ENCODE measurements at places on chromosomes 7 and 10.
A peak's percentile ranks its signal among the peaks of the same experiment; 100 is the strongest.

DNA sequence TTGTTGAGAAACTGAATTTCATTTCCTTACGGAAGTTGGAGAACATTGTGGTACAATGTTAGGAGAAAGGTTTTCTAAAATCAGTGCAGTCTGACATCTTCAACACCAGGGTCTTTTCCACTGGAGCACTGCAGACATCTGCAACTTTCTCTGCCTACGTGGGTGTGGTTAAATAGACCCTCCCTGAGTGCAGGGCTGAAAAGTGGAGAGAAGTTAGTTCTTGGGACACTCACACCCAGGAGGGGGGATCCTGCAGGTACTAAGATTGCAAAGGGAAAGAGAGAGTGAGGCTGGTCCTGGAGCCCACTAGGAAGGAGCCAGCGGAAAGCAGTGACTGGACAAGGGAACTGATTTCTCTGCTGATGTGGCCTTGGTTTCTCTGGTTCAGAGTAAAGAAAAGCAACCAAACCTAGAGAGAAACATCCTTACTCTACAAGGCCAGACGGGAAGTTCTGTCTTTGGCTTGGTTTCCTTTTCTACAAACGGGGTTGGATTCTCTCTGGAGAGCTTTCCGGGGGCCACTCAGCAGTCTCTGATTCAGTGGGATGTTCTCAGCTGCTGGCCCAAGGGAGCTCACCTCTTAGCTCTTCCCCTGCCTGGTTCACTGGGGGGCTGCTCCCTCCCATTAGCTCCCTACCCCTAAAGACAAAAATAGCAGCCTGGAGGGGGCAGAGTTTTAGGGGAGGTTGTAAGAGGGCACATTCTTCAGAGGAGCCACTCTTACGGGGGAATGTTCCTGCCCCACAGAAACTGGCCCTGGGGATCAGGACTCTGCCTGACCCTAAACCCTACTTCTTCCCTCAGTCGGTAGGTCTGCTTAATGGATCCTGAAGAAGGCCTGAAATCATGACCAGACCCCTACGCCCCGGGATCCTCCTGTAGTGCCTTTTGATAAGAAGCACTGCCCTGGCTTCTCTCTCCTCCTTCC, 2.7 kb downstream of the UPP1 start:
- DNase-seq, result no peak

DNA sequence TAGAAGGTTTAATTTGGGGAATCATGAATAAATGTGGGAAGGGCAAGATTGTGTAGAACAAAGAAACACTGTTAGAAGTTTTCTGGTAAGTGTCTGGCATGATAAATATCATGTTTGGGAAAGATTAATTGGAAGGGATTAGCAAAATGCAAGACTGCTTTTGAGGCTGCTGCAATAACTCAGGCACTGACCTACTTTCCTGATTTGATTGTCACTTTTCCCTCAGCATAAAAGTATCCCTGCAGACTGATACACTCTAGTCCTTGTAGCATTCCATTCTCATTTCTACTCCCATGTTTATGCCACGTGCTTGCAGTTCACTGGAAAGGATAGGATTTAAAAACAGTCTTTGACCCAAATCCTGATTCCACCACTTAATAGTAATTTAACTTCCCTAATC, 303.3 kb upstream of the SEMA3A start:
- DNase-seq, result no peak

GRCh38 chr7:6478186-6478585, 30.4 kb upstream of the DAGLB start:
- DNase-seq, result no peak

GRCh38 chr7:75963381-75963995, 30.9 kb downstream of the TMEM120A start:
- DNase-seq, result no peak

- peak; percentile 30 for DNase-seq
Measured at GRCh38 chr10:12710594-12711349, 290.7 kb downstream of the CCDC3 start.

- no peak for DNase-seq
Measured at GRCh38 chr10:36089790-36090440, 447.8 kb upstream of the FZD8 start.

DNA sequence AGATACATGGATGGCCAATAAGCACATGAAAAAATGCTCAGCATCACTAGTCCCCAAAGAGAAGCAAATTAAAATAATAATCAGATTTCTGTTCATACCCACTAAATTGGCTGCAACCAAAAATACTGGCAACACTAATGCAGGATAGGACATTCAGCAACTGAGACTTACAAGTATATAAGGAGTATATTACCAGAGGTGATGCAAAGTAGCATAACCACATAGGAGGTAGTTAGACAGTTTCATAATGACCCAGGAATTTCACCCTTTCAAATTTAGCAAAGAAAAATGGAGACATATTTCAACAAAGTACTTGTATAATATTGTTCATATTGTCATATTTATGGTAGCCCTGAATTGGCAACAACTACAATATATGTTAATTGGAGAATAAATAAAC, 727.8 kb downstream of the GRID1 start:
- DNase-seq, result no peak
